CD8-positive, alpha-beta memory T cell (primary cell): ENCODE measurements at places on chromosomes 1 and 21. TPM values are rescaled to one million over a fixed set of nuclear protein-coding genes. Genes with fewer than 3 reads are reported as not detected.

Gene LCE1A
- not detected for total RNA-seq

Gene CFAP141
- total RNA-seq, result not detected

Gene INPP5B
- total RNA-seq, result 25.1 TPM

Gene PIGR
- 0.04 TPM for total RNA-seq

Gene TEX38
- not detected for total RNA-seq

Gene PCBP3
- total RNA-seq, result 0.31 TPM

Gene LRRC71
- not detected for total RNA-seq

Gene CYP4A22
- not detected for total RNA-seq

Gene WNT4
- not detected for total RNA-seq

Gene KPRP
- total RNA-seq, result not detected

Gene LAPTM5
- total RNA-seq, result 206 TPM

Gene SELENBP1
- not detected for total RNA-seq

Gene RGS1
- 56.8 TPM for total RNA-seq

Gene VANGL2
- total RNA-seq, result 0.07 TPM

Gene HLX
- not detected for total RNA-seq

Gene F5
- 72.2 TPM for total RNA-seq

Gene GBP3
- total RNA-seq, result 12.1 TPM

Gene HCRTR1
- total RNA-seq, result not detected

Gene NIBAN1
- 55.7 TPM for total RNA-seq

Gene HMGCS2
- total RNA-seq, result not detected

Gene S100A9
- total RNA-seq, result 2.3 TPM

Gene OSCP1
- 2.0 TPM for total RNA-seq

Gene TRIM63
- not detected for total RNA-seq

Gene PLEKHG5
- total RNA-seq, result 2.6 TPM

Gene ELAVL4
- not detected for total RNA-seq

Gene CYP2J2
- total RNA-seq, result 0.70 TPM

Gene HFM1
- not detected for total RNA-seq

Gene UQCRHL
- 2.0 TPM for total RNA-seq

Gene FCRL6
- 1.8 TPM for total RNA-seq

Gene CFHR5
- total RNA-seq, result not detected

Gene POTED
- total RNA-seq, result not detected

Gene PRRX1
- not detected for total RNA-seq

Gene LCE6A
- not detected for total RNA-seq

Gene ITLN2
- not detected for total RNA-seq

Gene LY9
- 16.5 TPM for total RNA-seq

Gene SPRR2G
- total RNA-seq, result not detected
